Kidney glomerular epithelial cell (primary cell): ENCODE measurements at places on chromosomes 5 and 9.

- no peak for DNase-seq
Measured at GRCh38 chr9:15541872-15542271, 11.0 kb upstream of the CCDC171 start.

- DNase-seq, result peak; percentile 45
Measured at GRCh38 chr9:19946441-19947109, 157.7 kb upstream of the SLC24A2 start.

DNA sequence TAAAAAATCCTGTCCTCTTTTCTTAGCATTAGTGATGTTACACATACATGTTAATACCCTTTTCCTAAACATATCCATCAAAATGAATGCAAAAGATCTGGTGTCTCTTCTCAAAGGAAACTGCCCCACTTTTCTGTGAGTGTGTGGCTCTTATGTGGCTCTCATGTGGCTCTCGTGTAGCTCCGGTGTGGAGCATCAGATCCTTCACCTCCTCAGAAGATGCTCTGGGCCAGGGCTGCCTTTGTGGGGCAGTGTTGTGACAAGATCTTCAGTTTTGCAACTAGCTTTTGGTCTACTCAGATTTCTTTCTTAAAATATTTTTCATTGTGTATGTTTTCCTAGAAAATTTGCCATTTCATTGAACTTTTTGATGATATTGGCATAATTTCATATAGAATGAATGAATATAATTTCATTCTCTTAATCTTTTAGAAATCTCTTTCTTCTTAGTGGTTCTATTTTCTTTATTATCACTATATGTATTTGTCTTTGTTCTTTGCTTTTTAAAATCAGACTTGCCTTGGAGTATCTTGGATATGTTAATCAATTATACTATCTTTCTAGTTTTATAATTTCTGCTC, 19.4 kb downstream of the GARNL3 start:
- DNase-seq, result peak; percentile 9

DNA sequence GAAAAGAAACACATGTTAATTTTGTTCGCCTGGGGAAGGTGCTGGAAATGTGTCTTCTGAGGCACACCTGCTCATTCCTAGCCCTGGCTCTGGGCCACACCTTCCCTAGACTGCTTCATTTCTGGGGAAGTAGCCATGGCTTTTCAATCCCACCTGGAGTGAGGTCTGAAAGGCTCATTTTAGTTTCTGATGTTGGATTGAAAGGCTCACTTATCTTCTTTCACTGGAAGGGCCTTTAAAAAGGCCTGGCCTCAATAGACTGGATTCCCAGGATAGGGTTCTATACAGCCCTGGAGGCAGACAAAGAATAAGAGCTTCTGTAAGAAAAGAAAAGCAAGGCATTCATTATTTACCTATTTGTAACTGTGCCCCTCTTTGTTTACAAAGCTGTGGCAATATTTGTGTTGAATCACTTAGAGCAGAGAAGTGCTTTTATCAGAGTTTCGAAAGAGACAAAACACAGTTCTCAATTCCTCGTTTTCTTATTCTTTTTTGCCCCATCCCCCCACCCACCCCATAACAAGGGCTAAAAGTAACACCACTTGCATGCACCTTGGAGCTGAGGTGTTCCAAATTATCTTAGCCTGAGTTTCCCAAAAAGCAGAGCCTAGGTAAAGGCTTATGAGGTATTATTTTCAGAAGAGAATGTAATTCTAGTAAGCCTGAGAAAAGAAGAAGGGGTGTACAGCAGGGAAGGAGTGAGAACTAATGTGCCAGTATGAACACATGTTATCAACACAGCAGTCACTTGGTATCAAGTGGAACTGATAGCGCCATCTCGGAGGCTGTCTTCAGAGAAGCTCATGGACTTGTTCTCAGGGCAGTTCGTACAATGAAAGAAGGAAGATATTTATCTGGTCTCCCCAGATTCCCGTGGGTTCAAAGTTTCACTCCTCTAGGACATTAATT, 413.1 kb downstream of the KCTD16 start:
- DNase-seq, result no peak

DNA sequence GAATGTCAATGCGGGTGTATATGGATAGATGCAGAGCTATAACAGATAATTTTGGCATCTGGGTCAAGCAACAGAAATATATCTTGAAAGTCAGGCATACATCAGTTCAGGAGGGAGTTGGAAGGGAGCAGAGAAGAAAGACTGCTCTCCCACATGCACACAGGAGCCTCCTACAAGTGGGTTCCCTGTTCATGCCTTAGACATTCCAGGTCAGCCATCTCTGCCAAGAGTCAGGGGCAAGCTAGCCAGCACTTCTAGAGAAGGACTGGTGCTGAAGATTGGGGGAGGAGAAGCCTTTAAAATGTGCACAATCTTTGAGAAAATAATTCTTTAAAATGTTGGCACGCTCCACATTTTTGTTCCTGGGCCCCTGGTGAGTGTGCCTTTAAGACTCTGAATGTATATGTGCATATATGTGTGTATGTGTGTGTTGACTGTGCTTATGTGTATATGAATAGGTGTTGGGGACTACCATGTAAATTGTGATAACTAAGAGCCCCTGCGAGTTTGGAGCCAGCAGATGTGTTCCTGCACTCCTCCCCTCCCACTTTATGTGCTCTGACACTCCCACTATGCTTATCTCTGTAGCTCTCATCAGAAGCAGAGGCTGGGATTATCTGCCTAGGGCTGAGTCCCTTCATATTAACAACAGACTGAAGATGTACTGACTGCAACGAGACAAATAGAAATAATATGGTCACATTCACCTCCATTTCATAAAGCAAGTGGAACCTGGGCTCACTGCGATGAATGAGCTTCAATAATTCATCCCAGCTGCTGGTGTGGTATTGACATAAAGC, 21.5 kb upstream of the DELE1 start:
- no peak for DNase-seq

DNA sequence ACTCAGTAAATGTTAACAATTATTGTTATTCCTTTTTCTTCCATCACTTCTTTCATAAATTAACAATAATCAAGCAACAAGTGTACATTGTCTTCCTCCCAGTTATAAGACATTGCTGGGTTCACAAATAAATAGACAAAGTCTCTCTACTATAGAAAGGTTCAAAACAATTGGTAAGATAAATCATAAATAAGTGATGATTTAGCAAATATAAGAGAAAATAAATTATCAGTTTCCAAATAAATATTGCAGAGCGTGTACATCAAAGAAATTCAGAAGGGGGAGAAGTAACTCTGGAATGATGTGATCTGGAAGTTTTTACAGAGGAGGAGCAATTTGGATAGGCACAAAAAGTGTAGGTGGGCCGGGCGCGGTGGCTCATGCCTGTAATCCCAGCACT, 114.2 kb downstream of the BASP1 start:
- no peak for DNase-seq

DNA sequence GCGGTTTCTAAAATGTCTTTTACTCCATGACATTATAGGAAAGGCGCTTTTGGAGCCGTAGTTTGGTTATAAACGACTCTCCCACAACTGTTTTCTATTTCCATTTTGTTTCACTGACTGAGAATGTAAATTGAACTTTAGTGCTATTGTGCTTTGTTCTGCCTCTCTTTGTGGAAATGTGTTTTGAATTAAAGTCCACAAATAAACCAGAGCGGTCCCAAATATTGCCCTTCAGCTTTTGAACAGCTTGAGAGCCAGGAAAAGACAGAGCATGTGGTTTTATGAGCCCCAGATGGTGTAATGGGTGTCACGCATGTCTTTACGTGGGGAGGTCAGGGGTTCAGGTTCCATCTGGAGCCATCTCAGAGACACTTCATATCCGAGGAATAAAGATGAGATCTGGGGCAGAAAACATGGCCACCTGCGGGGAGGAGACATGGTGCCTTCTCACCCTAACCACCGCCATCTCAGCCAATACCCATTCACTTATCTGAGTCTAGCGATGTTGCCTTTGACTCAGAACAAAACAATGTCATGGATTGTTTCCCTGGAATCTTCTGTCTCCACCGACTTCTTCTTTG, 42.5 kb upstream of the ROR2 start:
- no peak for DNase-seq

DNA sequence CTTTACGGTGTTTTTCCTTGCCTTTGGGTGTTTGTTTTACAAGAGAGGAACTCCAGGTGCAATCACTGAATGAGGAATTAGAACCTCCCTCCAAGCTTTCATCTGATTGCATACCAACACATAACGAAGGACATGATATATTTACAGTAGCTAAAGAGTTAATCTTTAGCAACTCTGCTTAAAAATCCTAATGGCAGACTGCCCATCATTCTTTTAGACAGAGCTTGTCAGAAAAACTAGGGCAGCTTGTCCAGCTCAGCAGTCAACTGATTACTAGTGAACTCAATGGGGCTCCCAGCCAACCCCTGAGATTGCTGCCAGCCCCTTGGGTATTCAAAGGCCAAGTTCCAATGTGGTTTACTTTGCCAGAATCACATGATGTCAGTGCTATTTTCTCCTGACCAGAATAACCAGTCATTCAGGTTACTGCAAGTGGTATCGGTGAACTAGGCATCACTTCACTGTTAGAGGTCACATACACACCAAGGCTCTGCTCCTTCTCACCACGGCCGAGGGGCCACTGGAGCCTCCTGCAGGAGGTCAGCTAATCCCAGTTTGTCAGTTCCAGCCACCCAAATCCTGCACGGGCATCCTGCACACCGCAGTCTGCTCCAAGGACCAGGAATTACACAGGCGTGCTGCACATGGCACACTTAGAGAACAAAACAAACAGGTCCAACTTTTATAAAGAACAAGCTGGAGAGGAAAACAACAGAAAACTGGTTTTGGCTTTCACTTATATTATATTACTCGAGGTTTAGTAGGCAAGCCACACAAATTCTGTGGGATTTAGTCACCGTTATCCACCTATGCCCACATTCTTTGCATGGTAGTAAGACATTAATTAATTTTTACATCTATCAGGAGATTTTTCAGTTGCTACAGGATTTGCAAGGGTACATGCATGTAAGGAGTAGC, 62.5 kb downstream of the NFIB start:
- peak; percentile 79 for DNase-seq

GRCh38 chr9:33101104-33101951, 24.9 kb upstream of the SMU1 start:
- peak; percentile 46 for DNase-seq

DNA sequence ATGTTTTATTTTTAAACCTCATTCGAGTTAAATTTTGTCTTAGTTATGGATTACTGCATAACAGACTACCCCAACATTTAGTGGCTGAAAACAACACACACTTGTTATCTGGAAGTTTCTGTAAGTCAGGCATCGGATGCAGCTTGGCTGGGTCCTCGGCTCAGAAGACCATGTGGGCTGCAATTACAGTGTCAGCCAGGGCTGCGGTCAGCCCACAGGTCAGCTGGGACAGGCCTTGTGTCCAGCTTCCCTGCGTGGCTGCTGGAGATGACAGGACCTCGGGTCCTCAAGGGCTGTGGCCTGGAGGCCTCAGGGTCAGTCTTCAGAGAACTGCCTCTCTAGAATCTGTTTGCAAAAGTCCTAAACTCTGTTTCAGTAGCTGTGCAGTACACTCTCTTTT, 219.0 kb upstream of the IRX1 start:
- DNase-seq, result no peak

- peak; percentile 50 for DNase-seq
Measured at GRCh38 chr5:157476702-157477408, 16.8 kb downstream of the NIPAL4 start.

DNA sequence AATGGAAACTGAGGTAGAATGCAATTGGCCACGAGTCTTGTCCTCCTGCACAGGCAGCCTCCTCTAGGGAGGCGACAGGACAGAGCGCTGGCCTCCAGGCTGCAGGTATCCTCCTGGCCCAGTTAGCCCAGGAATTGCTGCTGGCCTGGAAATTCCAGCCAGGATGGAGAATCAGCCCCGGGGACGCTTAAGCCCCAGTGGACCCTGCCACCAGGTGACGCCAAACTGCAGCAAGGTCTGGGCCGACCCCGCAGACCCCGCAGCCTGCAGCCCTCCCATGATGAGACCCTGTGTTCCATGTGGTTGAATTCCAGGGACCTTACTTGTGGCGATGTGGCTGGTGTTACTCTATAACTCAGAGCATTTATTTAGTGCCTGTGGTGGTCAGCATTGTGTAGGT, 7.3 kb downstream of the CACFD1 start:
- DNase-seq, result no peak

DNA sequence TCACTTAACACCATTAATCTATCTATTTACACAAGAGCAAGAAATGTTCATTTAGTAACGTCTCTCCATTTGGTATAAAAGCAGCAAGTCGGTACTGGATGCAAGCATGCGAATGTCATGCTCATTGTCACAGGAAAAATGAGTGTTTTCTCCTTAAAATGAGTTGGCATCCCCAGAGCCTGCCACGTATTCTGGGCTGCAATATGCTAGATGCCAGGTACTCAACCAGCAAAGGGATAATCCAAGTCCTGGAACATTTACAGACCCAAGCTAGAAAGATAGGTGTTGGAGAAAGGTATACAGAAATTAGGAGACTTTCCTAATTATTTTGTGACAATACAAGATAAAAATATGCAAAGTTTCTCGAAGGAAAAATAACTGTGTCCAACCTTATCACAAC, 217.5 kb downstream of the EBF1 start:
- no peak for DNase-seq

- DNase-seq, result no peak
Measured at GRCh38 chr9:122789256-122790046, 718 bp downstream of the OR5C1 start.

DNA sequence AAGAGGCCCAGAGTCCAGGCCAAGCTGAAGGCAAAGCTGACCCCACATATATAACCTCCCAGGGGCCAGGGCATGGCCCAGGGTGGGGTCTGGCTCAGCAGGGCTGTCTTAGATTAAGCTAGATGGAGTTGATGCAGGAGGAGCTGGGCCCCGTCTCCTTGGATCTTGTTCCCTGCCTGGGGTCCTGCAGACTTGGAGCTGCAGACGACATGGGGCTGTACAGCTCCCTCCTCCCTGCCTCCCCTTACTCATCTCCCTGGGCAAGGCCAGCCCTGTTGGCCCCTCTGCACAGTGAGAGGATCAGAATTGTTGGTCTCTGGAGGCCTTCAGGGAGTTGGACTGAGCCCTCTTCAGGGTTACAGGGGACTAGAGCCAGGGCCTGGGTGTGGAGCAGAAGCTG, 134.9 kb downstream of the RGS3 start:
- no peak for DNase-seq

DNA sequence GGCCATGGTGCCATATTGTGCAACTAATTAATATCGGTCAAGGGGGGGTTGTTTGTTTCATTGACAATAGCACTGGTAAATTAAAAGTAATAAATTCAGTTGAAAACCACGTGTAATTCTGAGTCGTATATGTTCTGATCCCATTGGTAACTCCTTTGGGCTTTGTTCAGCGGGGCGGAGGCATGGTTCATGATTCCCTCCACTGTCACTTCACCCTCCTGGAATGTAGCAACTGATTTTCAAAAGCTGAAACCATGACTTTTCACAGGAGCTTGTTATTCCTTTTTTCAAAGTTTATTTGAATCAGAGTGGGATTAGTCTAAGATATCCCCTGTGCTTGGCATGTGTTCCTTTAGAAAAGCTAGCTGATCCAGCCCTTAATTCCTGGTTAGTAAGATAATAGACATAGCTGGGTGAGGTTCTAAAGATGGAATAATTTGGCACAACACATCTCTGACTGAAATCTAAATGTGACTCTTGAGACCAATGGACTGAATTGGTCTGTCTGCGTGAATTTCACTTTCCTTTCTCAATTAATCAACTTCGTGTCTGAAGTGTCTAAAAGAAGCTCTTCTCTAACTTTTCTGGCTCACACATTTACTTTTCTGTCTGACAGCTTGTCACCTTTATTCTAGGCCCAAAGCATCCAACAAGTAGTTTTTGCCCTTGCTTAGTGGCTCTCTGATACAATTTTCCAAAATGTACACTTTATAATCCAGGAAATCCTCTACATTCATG, 185.7 kb upstream of the VCAN start:
- no peak for DNase-seq
